ENCODE measurements at places on chromosomes 11 and 22.

DNA sequence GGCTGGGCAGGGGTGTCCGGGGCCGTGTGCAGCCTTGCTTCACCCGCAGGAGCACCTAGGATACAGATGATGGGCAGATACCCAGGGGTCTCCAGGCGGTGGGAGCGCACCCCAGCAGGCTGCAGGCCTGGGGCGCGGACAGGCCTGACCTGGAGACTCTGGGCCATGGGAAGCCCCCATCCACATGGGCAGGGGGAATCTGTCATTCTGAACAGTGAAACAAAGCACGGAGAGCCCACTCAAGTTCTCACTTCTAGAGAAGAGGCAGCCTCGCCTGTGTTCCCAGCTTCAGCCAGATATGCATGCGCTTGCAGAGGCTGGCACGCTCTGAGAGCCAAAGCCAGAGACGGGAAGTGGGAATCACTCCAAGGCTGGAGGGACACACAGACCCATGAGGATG is 333.1 kb downstream of the BRD1 start:
- DNase-seq = no peak

- DNase-seq = no peak
Observed at GRCh38 chr11:10443721-10444235, 11.3 kb upstream of the AMPD3 start.

- DNase-seq = no peak
Observed at GRCh38 chr11:34425867-34426266, 12.9 kb upstream of the CAT start.

GRCh38 chr11:65976216-65977176 is 15.0 kb downstream of the SART1 start:
- DNase-seq = no peak

DNA sequence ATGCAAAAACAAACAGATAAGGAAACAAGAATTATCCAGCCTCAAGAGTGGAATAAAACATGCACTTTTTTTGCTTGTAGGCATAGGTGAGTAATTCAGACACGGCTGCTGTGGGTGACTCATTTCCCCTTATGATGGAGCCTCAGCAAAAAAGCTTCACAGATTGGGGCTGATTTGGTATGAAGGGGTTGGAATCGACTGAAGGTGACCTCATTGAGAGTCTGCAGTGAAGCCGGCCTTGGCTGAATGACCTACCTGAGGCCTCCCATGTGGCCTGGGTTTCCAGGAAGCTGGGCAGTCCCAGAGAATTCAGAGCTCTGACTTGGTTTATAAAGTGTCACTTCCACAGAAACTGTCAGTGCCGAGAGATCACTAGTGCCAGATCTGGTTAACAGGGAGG is 34.2 kb upstream of the VPREB1 start:
- DNase-seq = peak; percentile 16

DNA sequence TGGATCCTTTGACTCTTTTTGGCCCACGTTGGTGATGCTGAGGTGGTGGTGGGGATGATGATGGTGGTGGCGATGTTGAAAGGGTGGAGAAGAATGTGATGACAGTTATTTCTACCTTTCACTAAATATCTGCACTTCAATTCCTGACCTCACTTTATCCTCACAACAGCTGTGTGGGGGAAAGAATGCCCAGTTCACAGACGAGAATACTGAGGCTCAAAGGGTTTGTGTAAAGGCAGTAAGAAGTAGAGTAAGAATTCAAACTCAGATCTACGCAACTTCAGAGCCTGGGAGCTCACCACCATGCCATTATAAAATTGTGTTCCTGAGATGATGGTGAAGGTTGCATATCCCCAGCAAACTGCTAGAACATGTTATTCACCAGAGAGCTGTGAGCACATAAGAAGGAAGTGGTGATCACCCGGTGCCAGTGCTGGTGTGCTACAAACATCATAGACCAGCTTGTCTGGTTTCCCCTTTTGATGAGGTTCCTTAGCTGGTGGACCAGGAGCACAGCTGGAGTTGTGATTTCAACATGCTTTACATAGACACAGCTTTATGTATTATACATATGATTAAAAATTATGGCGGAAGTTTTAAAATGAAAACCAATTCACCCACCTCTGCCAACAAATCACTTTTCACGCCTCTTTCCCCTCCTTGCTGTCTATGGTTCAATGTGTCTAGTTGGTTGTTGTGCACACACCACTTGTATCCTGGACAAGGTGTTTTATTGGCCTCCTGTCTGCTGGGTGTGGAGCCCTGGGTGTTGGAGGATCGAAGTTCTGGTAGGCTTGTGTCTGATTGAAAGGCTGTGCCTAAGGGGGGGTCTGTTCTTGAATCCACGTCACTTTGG is 6.2 kb downstream of the ST14 start:
- DNase-seq = no peak

DNA sequence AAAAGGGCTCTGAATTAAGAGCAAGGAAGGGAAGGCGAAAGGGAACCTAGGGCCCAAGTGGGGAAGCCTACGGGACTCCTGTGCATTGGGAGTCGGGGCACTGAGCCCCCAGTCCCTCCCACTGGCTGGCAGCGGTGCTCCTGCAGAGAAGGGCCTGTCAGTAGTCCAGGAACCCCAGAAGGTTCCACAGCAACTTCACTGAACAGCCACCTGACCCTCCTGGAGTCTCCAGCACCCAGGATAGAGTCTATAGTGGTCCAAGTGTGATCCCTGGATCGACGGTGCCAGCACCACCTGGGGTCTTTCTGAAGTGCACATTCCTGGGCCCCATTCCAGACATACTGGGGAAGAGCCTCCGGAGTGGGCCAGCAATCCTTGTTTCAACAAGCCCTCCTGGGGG is 100.0 kb upstream of the B3GAT1 start:
- no peak for DNase-seq

DNA sequence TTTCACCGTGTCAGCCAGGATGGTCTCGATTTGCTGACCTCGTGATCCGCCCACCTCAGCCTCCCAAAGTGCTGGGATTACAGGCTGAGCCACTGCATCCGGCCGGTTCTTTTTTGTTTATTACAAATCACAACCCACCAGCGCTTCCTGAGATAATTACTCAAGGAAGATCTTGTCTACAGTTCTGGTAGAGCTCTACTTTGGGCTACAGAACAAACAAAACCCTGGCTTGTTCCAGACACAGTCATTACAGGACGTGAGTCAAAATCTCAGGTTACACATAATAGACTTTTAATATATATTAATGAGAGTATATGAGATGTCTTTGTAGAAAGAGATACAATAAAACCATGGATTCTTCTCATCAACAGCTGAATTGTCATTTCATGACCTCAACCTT is 42.8 kb upstream of the NUP50 start:
- DNase-seq = no peak

GRCh38 chr11:128796270-128796669 is 70.8 kb downstream of the KCNJ1 start:
- DNase-seq = no peak

- DNase-seq = no peak
Observed at GRCh38 chr11:79432138-79432537, 8.7 kb downstream of the TENM4 start.

- DNase-seq = no peak
Observed at GRCh38 chr22:45672564-45673481, 1.2 kb downstream of the ATXN10 start.

GRCh38 chr11:19905280-19905853 is 192.7 kb downstream of the NAV2 start:
- no peak for DNase-seq

DNA sequence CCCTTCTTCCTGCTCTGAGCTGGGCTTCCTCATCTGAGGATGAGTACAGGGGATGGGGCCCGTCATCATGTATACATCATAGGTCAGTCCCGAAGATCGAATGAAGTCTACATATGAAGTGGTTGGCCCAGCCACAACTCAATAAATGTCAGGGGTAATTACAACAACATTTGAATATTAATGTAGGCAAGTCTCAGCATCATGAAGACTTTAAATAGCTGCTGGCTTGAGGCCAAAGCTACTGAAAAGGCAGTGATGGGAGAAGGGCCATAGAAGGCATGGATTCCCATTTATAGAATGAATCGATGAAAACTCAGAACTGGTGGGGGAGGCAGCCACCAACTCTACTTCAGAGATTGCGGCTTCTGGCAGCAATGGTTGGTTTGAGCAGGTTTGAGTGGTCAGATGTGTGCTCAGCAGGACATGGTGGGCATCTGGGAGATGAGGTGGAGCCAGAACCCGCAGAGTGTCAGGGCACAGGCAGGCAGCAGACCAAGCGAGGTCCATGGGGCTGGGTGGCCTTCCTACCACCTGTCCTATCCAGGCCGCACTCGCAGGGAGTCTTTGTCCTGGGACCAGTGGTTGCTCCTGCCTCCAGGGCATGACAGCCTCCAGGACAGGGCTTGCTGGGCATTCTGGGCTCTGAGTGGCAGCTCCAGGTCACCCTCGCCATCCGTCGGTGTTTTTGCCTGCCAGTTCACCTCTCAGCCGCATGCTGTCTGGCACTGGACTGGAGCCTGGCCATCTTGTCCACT is 919.1 kb downstream of the TBC1D22A start:
- no peak for DNase-seq

GRCh38 chr11:43418197-43418596 is 59.5 kb downstream of the TTC17 start:
- DNase-seq = no peak

- no peak for DNase-seq
Observed at GRCh38 chr11:87871056-87871455, 304.2 kb downstream of the RAB38 start.

- peak; percentile 5 for DNase-seq
Observed at GRCh38 chr11:64489831-64490441, 101.1 kb upstream of the SLC22A12 start.

GRCh38 chr22:25840167-25840566 is 98.2 kb downstream of the MYO18B start:
- DNase-seq = no peak

DNA sequence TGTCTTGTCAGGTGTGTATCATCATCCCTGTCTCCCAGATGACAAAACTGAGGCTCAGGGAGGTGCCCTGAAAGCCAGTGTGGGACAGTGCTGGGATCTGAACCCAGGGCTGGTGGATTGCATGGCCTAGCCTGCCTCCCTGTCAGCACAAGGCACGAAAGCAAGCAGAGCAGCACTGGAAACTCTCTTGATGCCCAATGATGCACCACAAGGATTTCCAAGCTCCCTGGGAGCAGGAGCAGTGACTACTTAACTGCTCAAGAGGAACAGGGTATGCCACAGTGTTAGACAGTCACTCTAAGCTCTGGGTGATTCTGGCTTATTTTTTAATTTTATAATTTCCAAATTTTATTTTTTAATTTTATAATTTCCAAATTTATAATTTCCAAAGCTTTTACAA is 9.0 kb downstream of the ZC3H7B start:
- DNase-seq = no peak

- no peak for DNase-seq
Observed at GRCh38 chr11:88464528-88464927, 127.0 kb upstream of the CTSC start.

Data from stimulated activated CD4-positive, alpha-beta T cell treated with anti-CD3 and anti-CD28 coated beads, Interleukin-1b, Interleukin-23, amount 100 ng/mL, for 24 hours (primary cell).